ENCODE measurements at places on chromosomes 1 and 21.
A peak's percentile ranks its signal among the peaks of the same experiment; 100 is the strongest.

DNA sequence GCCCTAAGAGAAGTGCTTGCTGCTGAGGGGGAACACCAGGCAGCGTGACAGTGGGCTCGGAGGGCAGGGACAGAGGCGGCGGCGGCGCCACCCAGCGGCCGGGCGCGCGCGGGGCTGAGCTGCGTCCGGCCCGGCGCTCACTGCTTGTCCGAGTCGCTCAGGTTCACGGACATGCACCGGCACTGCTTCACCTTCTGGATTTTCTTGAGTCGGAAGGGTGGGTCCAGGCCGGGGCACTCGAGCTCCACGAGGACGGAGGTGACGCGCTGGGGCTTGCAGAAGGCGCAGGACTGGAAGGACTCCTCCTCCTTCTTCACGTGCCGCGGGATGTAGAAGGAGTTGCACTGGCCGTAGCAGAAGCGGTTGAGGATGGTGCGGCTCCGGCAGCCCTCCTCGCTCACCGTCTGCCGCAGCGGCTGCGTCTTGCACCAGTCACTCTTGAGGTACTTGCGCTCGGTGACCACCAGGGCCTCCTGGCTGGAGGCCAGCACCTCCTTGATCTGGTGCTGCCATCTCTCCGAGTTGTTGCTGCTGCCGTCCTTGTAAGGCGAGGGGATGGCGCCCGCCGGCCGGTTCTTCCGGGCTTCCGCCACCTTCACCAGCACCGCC is 119.0 kb downstream of the GREM2 start:
- no peak for DNase-seq

GRCh38 chr1:212179394-212180076 is 105.7 kb upstream of the PPP2R5A start:
- DNase-seq, result peak; percentile 95

- no peak for DNase-seq
These were observed at the start of gene LELP1 for GRCh38 chr1:153203130-153203529. LELP1 (plus strand) TSS chr1:153203430; CDS start chr1:153204708, 1,278 bp downstream.

- peak; percentile 30 for DNase-seq
These were observed 617 bp upstream of the ADGRL2 start for GRCh38 chr1:81799939-81800694.

- DNase-seq, result no peak
These were observed 155.4 kb downstream of the BRINP3 start for GRCh38 chr1:190322274-190322673.

DNA sequence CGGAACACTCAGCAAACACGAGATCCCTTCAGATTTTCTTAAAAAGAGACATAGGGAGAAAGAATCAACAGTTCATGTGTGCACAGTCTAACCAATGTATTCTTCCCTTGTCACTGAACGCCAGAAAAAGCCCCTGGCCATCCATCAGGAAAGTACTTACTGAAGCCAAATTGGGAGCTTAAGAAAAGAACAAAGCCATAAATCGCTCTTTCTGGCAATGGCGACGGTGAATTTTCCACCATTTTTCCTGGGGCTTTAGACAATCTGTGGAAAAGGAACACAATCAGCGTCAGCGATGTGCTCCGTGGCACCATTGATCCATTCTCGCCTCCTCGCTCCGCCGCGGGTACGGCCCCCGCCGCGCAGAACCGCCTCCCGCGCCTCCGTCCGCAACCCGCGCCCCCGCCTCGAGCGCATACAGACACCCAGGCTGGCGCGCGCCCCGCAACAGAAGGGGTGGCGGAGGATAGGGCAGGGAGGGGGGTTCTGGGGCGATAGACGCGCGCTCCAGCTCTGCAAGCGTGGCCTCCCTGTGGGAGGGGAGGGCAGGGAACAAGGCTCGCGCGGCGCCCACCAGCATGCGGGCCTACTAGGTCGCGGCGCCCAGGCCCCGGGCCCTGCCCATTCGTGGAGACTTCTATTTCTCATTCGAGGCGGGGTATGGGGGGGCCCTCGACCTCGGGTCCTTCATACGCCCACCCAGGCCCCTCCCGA is 440 bp downstream of the PIGP start:
- DNase-seq, result no peak

GRCh38 chr1:9551984-9552383 is 12.7 kb downstream of the SLC25A33 start:
- DNase-seq, result no peak

GRCh38 chr1:61138921-61139774 is 56.8 kb downstream of the NFIA start:
- peak; percentile 77 for DNase-seq

GRCh38 chr1:164733070-164733469 is 174.1 kb downstream of the PBX1 start:
- peak; percentile 71 for DNase-seq

DNA sequence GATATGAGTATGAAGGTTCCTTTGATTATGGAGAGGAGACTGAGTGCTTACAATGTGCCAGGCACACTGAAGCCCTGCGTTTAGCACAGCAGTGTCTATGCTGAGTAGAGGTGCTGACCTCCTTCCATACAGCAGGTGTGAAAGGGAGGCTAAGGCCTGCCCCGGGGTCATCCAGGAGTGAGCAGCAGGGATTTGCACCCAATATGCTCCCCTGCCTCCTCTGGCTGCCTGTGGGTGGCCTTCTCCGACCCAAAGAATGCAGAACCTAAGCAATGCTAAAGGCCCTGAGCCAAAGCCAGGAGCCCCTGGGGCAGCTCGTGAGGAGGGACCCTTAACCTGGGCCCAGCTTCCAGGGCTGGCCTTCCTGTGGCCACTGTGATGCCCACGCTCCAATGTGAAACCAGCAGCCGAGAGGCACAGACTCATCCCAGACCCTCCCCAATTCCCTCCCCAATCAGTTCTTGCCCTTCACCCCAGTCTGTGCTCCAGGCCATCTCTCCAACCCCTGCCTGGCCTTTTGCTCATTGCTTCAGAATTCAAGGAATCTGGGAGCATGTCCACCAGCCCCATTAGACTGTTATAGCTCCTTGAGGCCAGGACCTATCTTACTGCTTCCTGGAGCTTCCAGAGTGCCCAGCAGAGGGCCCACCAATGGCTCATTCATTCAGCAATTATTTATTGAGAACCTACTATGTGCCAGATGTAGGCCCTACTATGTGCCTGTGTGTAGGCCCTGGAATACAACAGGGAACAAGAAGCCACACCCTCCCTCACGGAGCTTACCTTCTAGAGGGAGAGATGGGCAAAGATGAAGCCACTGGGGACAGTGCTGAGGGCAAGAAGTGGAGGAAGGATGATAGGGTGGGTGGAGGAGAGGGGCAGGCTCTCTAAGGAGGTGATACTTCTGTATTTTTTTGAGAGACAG is 53.3 kb downstream of the TAS1R2 start:
- peak; percentile 33 for DNase-seq

GRCh38 chr1:18631496-18632217 is 1.0 kb downstream of the PAX7 start:
- DNase-seq, result no peak

DNA sequence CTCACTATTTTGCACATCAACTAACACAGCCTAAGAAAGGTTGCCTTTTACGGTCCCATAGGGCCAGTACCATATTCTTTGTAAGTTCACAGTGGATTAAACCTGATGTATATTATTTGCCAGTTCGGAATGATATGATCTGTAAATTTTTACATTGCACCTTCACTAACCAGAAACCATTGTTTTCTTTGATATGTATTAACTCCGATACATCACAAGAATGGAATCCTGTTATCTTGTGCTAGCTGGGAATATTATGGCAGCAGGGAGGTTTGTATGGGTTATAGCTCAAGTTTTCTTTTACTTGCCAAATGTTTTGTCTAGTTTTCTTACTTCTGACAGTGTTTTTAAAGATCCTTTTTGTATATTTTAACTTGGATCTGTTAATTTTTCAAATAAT is 51.4 kb upstream of the S1PR1 start:
- DNase-seq, result peak; percentile 20

DNA sequence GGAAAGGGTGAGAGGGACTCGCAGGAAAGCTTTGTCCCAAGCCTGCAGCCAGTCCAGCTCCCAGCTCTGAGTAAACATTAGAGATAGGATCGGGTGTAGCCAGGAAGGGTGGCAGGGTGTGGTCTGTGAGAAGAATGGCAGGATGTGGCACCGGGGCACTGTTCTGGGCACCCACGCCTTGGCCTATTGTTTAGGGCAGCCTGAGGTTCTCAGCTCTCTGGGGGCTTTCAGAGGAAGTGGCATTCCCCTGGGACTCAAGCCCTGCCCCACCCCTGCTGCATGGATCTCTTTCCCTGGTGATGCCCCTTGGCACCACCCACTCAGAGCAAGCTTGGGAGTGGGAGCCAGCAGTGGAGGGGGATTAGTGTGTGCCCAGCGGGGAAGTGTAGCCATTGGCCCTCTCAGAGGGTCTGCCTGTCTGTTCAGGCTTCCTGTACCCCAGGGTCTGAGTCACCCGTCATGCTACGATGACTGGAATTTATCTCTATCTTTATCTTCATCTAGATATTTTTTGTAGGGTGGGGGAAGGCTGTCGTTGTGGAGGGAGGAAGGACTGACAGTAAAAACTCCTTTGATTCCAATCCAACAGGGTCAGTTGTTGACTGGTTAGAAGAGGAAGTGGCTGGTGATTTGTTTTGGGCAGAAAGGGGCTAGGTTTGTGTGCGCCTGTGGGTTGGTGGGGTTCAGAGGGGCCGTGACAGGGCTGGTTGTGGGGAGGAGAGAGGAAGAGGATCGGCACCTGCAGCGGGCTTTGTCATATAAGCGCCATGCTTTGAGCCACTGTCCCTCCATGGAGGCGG is 31.6 kb downstream of the SOX13 start:
- peak; percentile 39 for DNase-seq

DNA sequence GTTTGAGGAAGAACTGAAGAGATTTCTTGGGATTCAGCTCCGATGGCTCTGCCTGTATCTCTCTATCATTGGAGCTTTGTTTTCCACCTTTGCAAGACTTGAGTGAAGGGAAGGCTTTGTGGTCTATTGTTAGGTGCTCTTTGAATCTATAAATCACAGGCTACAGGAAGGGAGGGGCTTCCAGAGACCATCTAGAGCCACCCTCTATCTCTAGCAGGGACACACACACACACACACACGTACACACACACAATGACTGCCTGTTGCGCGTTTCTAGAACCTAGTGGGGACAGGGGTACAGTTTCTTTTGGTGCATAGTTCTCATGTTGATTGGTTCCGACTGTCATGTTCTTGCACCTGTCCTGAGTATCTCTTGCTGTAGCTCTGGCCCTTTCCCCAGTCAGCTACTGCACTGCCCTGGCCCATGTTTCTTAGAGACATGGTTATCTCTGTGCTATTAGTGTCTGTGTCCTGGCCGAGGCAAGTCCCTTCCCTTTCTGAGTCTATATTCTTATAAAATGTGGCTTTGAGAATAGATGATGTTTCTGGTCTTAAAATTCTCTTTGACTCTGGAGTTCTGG is 60.7 kb downstream of the MAN1C1 start:
- DNase-seq, result no peak

- DNase-seq, result no peak
These were observed 6.1 kb downstream of the AKR7A2 start for GRCh38 chr1:19305880-19306279.

DNA sequence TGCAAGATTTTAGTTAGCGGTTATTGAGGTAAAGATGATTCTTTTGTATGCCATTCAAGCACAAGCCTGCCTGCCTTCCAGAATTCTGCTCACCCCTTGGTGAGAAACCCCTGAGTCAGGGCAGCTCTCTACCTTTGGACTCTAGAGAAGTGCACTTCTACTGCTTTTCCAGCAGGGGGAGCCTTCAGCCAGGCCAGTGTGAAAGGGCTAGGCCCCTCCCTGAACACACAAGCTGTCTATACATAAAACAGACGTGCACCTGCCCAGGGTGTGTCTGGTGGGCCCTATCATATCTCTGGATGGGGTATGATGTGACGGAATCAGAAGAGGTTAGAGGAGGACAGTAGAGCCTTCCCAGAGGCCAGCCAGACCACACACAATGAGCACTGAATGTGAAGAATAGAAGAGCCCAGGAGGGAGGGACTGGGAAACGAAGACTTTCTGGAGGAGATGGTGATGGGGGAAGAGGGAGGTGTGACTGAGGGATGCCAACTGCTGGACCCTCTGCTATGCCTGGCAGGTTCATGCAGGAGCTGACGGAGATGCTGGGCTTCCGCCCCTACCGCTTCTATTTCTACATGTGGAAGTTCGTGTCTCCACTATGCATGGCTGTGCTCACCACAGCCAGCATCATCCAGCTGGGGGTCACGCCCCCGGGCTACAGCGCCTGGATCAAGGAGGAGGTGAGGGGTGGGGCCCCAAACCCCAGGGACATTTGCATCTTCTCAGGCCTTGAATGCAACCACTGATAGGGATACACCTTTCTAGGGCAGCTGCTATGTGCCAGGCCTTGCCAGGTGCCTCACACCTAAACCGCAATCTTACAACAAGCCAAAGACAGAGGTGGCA is 13.0 kb upstream of the KCNC4 start:
- DNase-seq, result peak; percentile 62

DNA sequence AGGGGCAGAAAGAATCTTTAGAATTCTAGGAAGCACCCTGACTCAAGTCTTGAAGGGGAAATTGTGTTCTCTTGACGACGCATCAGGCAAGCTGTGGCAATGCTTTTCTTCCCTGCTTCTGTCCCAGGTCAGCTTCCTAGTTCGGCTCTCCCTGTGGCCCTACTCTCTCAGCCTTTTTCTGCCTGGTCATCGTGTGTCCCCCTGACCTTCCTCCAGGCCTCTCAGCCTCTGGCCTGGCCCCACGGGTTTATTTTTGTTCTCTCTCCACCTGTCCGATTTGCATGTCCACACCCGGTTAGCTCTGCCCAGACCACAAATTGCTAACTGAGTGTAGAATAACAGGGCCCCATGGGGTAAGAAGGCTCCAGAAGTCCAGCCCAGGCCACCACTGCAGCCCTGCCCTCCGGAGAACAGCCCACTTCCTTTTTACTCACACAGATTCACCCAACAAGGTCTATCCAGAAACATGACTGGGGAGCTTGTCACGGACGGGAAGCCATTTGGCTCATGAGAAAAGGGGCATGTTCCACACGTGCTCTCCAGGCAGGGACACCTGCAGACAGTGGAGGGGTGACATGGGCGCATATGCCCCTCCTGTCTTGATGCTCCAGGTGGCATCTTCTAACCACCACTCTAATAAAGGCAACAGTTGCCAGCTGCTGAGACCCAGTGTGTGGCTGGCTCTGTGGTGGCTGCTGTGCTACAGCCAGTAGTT is 9.8 kb downstream of the KCNN3 start:
- DNase-seq, result no peak

DNA sequence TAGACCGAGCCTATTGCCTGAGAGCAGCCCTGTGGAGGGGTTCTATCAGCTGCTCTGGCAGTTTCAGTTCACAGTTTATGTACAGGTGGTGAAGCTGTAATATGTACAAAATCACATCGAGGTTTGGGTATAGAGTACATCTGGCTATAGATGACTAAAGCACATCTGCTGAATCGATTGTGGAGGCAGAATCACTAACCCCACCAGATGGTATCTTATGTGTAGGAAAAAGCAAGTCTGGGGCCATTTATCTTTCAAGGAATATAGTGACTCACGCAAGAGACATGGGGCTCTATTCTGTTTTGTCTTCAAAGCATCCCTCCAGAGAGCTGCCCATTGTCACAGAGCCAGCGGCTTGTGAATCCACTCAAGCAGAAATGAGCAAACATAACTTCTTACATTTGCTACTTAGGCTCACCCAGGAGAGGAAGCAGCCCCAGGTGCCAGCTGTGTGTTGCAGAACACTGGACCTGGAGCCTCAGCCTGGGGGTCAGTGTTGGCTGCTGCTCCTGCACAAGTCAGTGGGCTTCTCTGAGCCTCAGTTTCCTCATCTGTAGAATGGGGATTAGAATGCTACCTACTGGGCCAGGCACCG is 21.3 kb downstream of the MIIP start:
- peak; percentile 68 for DNase-seq

GRCh38 chr21:43726686-43727518 is 8.0 kb downstream of the PDXK start:
- DNase-seq, result no peak

All from HFFc6 (cell line).